NCI-H82 (cell line): ENCODE measurements at places on chromosomes 11 and 22.

DNA sequence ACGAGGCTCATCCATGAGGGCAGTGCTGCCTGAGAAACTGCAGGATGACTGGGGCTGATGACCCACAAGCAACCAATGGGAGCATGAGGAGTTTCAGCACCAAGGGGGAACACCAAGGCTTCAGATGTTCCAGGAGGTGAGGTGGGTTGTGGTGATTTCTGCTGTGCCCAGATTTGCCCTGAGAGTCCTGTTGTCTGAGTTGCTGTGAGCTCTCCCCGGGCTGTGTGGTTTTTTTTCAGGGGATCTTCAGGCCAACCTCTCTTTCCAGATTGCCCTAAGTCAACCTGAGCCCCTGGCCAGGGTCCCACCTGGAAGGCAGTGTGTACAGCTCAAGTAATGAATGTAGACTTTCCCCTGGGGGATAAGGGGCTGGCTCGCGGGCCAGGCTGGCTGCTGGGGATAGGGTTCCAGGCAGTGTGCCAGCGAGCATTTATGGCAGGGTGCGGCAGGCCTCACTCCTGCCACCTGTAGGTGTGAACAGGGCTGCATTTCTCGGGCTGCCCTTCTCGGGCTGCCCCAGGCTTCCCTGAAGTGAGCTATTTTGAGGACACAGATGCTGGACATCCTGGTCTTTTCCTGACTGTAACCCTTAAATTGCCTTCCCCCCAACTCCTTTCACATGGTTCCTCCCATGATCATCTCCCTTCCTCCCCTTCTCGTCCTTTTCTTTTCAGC lies 9.8 kb downstream of the SLC22A6 start:
- peak; percentile 85 for DNase-seq

- DNase-seq = no peak
Observed at GRCh38 chr11:108959105-108959761, 294.4 kb downstream of the DDX10 start.

DNA sequence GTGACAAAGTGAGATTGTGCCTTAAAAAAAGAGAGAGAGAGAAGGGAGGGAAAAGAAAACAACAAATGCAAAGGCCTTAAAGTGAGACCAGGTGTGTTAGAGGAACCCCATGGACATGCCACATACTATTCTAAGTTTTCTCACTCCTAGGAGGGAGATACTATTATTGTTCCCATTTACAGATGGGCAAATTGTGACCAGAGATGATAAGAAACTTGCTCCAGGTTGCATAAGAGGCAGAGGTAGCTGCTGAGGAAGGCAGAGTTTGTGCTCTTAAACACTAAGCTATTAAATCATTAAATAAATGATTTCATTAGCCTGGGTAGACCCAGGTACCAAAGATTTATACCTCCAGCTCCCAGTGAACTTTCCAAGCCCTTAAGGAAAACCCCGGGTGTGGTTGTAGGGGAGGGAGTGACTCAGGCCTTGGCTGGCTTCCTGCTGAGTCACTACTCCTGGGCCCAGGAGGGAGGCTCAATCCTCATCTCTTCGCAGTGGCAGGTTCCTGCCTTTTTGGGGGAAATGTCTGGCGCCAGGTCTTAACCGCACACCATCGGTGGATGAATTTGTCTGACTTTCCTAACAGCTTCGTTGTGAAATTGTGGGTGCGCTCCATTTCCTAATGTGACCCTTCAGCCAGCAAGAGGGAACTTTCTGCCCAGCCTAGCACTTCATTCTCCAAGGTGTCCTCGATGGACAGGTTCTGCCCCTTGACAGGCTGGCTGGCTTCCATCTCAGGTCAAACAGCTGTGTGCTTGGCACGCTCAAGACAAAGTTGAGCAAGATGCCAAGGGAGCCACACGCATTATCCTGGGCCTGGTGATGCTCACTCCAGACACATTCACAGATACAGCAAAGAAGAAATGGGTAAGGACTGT lies 33.4 kb upstream of the PTPRJ start:
- DNase-seq = no peak

DNA sequence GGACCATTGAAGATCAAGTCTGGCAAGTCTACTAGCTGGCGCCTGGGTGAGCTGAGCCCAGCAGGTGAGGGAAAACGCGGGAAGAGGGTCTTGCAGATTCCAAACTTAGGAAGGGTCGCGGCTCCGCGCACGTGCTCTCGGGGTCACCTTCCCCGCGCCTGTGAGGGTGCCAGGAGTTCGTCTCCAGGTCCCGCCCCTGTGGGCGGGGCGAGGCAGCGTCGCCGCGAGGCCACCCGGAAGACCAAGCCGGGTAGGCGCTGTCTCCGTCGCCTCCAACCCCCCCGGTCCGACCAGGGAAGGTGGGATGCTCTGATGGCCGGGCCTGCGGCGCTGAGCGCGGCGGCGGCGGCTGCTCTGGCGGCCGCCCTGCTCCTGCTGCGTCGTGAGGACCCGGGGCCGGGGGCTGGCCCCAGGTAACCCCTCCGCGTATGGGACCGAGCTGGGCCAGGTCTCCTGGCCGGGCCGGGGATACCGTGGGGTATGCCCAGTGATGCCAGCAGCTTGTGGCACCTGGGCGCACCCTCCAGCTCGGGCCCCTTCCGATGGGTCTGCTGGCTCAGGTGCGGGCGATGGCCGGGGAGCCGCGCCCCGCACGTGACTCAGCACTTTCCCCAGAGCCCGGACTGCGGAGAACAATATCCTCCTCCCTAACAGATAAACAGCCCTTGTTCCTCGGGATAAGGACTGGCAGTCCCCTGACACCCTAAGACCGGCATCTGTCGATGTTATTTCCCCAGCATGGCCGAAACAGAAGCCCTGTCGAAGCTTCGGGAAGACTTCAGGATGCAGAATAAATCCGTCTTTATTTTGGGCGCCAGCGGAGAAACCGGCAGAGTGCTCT lies at the start of gene HTATIP2:
Gene HTATIP2 (plus strand): TSS at position 215 of the 841 bp plus-strand sequence. CDS start 524 bp downstream, at position 739.
- DNase-seq = no peak

DNA sequence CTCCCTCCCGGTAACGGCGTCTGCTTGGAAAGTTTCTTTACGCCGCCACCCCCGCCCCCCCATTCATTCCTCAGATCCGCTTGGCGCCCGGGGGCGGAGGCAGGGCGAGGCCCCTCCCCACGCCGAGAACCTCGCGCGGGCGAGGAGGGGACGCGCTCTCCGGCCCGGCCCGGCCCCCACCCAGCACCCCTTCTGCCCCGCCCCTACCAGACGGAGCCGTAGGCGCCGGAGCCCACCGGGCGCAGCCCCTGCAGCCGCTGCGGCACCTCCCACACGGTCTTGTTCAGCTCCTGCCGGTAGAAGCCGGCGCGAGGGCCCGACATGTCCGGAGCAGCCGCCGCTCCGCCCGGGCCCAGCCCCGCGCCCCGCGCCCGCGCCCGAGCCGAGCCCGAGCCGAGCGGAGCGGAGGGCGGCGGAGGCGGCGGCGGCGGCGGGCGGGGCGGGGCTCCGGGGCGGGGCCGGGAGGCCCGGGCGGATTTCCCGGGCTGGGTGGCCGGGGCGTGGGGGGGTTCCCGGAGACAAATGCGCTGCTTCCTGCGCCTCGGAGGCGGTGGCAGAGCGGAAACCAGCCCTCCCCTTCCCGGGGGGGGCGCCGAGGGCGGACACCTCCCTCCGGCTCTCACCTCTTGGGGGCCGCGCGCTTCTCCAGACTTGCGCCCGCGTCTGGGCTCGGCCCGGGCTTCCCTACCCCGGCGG lies at the start of gene MAPK11:
Gene MAPK11 (minus strand): TSS at position 411 of the 696 bp plus-strand sequence. CDS start 88 bp downstream, at position 323.
- peak; percentile 68 for DNase-seq

- no peak for DNase-seq
Observed at GRCh38 chr22:17228725-17229126, 9.5 kb upstream of the ADA2 start.

- no peak for DNase-seq
Observed at GRCh38 chr11:35792846-35793192, 130.2 kb downstream of the TRIM44 start.

GRCh38 chr22:21902296-21903087 lies 35.0 kb upstream of the MAPK1 start:
- DNase-seq = no peak

DNA sequence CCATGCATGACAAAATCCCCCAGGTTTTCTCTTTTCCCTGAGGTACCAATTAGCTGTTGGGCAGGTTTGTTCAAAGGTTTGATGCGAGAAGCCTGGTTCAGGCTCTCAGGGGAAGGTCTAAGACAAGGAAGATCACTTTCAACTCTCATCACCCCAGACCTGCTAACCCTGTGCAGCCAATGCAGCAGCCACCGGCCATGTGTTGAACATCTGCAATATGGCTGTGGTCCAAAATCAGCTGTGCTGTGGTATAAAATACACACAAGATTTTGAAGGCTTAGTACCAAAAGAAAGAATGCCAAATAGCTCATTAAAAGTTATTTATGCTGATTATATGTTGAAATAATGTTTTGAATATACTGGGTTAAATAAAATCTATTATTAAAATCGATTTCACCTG lies 58.5 kb downstream of the SMCO4 start:
- no peak for DNase-seq
